ENCODE measurements at places on chromosomes 2 and 18.
A peak's percentile ranks its signal among the peaks of the same experiment; 100 is the strongest.

GRCh38 chr2:60295636-60295962 is 257.9 kb downstream of the BCL11A start:
- no peak for DNase-seq

DNA sequence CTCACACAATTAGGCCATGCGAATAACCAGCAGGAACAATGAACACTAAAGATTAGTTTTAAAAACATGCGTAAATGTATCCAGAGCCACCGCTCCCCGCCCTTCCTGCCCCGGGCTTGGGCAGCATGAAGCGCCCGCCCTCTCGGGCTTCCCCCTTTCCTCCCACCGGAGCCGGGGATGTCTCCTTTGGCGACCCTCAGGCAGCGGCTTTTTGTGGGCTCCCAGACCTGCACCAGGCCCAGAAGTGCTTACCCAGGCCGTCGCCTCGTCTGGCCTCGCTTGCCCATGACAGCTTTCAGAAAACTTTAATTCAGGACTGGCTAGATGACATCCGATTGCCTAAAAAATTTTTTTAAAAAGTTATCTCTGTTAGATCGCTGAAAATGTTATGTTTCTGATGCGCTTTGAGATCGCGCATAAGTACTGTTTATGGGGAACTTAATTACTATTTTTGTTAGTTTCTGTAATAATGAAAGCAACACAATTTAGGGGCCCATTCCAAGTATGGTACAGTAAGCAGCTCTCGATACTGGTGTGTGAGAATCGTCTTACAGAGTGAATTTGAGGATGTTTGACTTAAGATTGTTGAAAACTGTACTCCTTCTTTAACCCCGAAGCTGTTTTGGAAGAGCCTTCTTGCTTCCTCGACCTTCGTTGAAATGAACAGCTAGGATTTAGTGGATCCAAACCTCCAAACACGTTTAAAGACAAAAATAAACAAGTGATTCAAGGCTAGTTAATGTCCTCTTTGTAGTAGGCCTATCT is 1.1 kb downstream of the MAP3K20 start:
- DNase-seq = peak; percentile 15

DNA sequence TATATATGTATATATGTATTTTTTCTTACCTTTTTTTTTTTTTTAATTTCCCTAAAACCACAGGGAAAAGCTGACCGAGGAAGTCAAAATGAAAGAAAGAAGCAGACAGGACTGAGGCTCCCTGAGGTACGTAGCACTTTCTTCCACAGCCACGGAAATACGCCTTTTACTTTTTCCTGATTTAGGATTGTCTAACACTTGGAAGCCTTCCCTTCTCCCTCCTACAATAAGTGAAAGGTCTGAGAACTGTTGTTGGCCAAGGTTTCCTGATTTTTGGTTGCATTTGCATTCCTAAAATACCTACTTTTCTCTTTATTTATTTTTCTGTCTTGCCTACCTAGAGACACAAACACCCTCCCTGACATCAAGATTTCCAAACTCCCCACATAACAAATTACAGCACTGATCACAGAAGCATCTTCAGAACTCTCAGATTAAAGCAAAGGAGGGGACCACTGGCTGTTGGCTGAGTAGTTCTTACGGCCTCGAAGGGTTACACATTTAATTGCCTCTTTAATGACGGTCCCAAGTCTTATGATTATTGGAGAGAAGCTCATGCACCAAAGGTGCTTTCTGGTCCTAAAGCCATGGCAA is 778.5 kb upstream of the FANCL start:
- no peak for DNase-seq

GRCh38 chr2:136254681-136255080 is 136.7 kb upstream of the CXCR4 start:
- no peak for DNase-seq

- DNase-seq = no peak
Observed at GRCh38 chr2:112621790-112622527, 23.8 kb upstream of the SLC20A1 start.

DNA sequence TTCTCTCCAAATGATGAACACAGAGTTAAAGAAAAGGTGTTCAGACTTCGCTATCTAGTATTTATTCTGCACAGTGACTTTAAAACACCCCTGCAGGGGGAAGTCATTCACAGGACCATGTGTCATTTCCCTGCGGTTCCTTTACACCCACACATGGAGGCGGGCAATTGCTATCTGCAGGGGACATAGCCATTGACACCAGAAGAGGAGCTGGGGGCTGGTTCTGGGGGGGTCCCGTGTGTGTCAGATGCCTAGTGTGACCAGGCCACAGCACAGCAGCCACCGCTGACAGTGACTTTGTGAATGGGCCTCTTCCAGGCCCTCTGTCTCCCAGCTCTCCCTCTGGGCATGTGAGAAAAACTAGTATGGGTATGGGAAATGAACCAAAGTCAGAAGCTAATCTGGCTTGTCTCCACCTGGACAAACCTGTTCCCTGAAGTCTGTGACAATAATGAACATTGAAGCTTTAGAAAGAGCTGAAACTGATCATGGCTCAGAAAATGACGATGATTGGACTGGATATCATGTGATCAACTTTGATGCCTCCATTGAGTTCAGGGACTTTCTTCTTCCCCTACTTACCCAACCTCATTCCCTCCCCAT is 7.5 kb upstream of the GBX2 start:
- no peak for DNase-seq

- DNase-seq = no peak
Observed at GRCh38 chr2:98732430-98733051, 1.6 kb upstream of the MGAT4A start.

- no peak for DNase-seq
Observed at GRCh38 chr2:101305492-101306078, 2.9 kb downstream of the RNF149 start.

- no peak for DNase-seq
Observed at GRCh38 chr2:126856403-126856802, 42.3 kb upstream of the TEX51 start.

GRCh38 chr18:34661464-34662087 is 48.5 kb upstream of the DTNA start:
- peak; percentile 30 for DNase-seq

GRCh38 chr18:54647176-54647575 is 56.1 kb downstream of the DYNAP start:
- no peak for DNase-seq

GRCh38 chr2:216664593-216665034 is 30.7 kb downstream of the IGFBP5 start:
- DNase-seq = no peak

DNA sequence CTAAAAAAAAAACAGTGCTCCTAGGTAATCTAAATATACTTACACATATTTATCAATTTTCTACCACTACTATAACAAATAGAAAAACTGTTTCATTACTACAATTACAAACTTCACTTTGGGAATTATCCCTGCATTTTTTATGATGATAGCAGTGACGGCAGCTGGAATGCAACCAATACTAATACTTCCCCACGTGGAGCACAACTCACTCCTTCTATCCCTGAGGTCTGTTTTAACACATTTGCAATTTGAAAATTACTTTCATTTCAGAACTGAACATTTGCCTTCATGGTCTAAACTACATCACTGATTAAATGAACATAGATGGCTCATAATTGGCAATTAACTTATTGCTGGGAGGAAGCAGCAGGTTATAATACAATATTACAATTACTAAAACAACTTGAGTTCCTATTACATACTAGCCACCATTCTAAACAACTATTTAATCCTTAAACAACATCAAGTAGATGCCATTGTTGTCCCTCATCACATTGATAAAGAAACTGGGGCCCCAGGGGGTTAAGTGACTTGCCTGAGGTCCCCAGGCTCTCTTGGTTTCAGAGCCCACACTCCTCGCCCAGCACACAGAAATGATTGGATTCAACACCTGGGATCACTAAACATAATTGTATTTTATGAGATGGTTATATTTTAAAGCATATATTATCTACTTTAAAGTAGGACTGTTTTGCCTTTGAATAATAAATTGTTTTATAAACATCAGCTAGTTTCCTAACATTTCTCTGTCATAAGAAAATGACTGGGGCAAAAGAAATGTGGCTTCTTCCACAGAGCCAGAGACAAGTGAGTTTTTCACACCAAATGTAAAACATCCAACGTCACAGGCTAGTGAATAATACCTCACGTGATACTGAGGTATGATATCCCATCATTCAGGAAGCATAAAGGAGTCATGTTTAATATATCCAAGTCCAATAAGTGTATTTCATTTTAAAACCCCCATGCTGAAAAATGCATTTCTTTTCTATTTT is 6.2 kb downstream of the COLEC12 start:
- no peak for DNase-seq
